ENCODE measurements at places on chromosomes 4 and X.

DNA sequence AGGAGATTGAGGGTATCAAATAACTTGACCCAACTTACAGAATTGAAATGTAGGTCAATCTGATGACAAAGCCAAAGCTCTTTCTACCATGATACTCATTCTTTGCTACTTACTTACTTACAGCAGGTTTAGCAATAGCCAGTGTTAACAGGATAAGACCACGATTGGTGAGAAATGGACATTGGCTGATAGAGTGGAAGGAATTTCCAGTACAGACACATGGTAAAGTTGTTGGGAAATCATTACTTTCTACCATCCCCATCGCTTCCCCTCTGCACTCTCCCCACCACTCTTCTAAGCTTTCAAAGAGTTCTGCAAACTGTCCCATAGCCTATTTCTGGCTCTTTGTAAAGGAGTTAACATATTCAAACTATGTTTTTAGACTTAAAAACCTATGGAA, 119.7 kb downstream of the CHRNA9 start:
- no peak for DNase-seq

DNA sequence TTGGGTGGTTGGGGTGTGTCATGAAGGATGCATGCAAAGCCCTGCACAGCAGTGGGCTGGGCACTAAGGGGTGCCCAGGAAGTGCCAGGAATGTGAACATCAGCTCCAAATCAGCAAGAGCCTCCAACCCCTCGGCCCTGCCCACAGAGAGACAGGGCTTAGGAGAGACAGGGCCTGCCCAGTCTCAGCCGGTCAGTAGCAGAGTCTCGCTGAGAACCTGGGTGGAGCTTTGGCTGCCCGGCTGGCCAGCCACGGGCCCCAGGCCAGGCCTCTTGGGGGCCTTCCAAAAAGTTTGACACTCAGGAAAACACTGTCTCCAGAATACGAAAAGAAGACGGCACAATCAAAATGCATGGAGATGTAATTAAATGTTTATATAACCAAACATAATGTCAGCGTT, 4.3 kb upstream of the MXD4 start:
- DNase-seq = no peak

DNA sequence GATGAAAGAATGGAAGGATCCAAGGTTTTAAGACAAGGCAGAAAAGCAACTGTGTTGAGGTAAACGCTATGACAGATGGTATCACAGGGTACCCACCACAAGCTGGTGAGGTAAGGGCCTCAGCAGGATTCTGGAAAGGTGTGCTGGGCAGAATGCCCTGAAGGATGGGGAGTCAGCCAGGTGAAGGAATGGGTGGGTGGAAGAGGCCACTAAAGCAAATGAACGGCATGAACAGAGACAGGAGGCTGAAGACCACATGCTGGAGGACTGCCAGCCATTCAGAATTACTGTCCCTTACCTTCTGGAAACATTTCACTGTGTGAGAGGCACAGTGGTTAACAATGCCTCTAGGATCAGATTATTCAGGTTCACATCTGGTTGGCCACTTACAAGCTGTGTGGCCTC, 23.6 kb downstream of the GPRIN3 start:
- DNase-seq = no peak

DNA sequence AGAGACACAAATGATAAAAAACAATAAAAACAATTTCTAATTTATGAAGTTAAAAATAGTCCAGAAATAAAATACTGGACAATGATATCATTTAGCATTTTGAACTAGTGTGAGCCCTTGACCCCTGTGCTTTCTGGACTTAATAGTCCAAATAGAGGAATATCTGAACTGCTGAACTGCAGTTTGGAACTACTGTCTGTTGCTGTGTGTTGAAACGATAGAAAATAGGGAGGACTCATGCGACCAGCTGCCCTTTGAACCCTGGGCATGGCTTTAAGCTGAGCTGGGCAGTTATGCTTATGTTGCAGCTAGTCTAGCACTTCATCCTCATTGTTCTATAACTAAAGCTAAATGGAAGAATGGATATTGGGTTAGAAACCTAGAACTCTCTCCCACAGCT, 99.5 kb downstream of the FMR1NB start:
- no peak for DNase-seq

- no peak for DNase-seq
Observed at GRCh38 chr4:100936661-100937375, 410.5 kb downstream of the PPP3CA start.

DNA sequence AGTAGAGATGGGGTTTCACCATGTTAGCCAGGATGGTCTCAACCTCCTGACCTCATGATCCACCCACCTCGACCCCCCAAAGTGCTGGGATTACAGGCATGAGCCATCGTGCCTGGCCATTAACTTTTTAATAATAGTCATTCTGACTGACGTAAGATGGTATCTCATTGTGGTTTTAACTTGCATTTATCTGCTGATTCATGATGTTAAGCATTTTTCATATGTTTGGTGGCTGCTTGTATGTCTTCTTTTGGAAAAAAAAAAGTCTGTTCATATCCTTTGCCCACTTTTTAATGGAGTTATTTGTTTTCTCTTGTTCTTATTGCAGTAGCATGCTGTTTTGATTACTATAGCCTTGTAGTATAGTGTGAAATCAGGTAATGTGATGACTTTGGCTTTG, 45.8 kb downstream of the ANXA10 start:
- DNase-seq = no peak

- no peak for DNase-seq
Observed at GRCh38 chr4:175373031-175373430, 439.0 kb downstream of the GPM6A start.

DNA sequence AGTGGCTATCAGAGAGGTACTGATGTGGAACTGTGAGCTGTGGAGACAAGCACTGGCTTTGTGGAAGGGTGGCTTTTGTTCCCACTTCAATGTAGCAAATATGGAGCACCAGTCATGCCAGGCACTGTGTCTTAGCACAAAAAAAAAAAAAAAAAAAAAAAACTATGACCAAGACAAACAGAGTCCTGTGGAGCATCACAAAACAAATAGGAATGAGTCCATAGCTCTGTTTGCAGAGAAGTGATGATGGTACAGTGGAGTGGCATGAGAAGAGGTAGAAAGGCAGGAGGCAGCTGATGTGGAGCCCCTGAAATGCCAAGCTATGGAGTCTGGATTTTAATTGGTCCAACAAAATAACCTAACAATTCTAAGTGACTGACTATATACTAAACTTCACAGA, 116.9 kb downstream of the RAB28 start:
- no peak for DNase-seq

Measured in breast epithelium (tissue), 4 donors.